Muscle of leg (tissue), 16 donors: ENCODE measurements at places on chromosomes 12 and 14.

GRCh38 chr12:108559748-108560147 lies 1.2 kb downstream of the SART3 start:
- no peak for DNase-seq

GRCh38 chr14:74618078-74618952 lies 6.3 kb upstream of the LTBP2 start:
- DNase-seq, result peak; percentile 69

- DNase-seq, result peak; percentile 54
Observed at GRCh38 chr12:88493636-88494035, 86.6 kb downstream of the KITLG start.

GRCh38 chr14:100692859-100693558 lies 33.7 kb upstream of the DLK1 start:
- no peak for DNase-seq

DNA sequence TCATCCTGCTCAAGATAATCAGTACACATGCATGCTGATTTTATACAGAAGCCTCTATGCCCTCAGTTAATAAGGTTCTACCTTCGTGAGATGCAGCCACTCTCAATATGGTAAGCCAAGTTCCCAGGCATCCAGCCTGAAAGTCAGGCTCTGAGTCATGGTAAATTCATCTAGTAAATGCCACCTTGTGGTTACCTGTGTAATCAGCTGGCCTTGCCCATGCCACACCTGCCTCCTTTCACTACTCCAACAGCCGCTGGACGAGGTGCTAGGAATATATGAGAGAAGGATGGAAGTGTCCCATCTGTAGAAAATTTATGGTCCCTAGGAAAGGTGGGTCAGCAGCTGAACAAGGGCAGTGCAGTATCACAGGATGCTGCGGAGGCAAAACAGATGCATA lies 207.3 kb downstream of the SSPN start:
- no peak for DNase-seq

GRCh38 chr12:13289653-13290289 lies 93.2 kb downstream of the EMP1 start:
- DNase-seq, result peak; percentile 15
